ENCODE measurements at places on chromosomes 7 and 10.

DNA sequence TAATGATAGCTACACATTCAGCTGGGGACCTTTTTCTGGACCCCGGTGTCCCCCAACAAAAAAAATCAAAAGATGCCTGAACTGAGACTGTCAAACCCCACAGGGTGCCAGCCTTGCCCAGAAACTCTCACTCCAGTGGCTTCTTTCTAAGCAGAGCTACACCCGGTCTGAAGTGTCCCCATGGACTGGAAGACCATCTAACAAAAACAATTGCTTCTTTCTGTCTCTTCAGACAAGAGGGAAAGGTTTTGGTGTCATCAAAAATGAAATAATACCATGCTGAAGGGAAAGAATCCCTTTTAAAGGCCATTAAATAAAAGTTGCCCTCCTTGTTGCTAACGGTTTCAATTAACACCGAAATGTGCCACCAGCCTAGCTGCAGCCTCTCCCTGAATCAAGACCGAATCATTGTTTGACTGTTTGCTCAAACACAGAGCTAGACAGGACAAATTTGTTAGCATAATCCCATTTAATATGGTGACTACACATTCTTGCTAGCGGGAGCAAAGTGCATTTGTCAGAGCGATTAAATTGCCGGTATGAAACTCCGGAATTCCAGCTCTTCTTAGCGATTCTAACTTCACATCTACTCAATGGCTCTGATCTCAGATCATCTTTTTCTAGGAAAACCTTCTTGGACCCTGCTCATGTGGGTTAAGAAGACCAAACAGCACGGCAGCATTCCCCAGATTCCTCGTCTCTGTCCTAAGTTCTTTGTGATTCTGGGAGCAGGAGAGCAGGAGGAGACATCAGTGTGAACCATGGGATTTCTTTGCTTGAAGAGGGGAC, 397.5 kb upstream of the PRKCQ start:
- DNase-seq = no peak

DNA sequence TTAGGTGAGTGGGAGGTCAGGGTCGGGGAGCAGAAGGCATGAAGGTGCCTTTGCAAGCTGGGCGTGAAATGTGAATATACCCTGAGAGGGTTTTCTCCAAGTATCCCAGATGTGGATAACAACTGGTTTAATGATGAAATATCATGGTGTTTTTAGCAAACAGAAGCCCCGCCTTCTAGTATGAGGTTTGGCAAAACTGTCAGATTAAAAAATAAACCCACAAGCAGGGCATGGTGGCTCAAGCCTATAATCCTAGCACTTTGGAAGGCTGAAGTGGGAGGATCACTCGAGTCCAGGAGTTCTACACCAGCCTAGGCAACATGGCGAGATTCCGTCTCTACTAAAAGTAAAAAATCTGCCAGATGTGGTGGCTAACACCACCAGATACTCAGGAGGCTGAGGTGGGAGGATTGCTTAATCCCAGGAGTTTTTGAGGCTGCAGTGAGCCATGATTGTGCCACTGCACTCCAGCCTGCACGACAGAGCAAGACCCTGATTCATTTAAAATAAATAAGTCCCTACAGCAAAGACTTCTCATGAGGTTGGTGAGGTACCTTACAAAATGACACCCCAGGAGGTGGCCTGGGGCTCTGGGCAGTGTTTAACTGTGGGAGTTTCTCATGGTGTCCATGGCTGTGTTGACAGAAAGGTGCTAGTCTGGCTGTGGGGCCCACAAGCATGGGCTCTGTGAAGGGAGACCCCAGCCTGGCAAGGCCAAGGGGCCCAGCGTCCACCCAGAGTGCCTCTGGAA, 6.7 kb upstream of the PWWP2B start:
- no peak for DNase-seq

GRCh38 chr10:73998929-73999691, 1.2 kb downstream of the VCL start:
- DNase-seq = no peak

GRCh38 chr7:159105832-159106811, 38.5 kb downstream of the VIPR2 start:
- DNase-seq = no peak

GRCh38 chr10:96614515-96614914, 27.7 kb upstream of the TM9SF3 start:
- no peak for DNase-seq

GRCh38 chr10:12130237-12130872, 878 bp downstream of the SEC61A2 start:
- no peak for DNase-seq

GRCh38 chr7:3214090-3214413, 87.0 kb upstream of the SDK1 start:
- DNase-seq = no peak

- no peak for DNase-seq
These were observed 84.6 kb downstream of the KMT2C start for GRCh38 chr7:152351168-152351567.

DNA sequence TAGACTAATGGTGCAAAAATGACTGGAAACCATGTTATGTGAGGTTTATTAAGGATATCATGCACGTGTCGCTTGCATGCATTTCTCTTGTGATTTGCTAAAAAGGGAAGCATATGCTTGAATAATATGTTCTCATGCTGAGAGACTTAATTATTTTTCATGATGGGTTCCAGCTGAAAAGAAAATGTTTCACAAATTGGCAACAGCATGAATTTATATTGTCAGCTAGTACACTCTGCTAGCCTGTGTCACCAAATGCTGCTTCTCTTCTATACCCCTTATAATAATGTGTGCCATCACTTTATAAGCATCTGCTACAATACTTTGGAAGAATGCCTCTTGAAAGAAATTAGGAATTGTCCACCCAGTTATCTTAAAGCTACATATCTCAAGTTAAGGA, 63.0 kb downstream of the GNAI1 start:
- no peak for DNase-seq

GRCh38 chr10:69259547-69260243, 18.6 kb upstream of the HK1 start:
- no peak for DNase-seq

DNA sequence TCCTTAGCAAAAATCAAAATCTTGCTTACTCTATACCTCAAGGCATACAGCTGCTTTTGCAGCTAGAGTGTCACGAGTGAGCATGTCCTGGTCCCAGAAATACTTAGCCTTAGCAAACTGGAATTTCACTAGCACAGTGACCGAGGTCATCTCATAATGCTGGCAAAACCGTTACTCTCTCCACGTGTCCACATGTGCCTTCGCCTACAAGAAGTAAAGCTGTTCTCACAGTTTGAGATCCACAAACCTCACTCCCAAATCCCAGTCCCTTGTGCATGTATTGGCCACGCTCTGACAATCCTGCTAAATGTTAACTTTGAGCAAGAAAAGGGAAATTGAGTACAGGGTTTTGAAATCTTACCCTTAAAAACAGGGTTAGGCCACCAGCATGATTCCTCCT, 111.0 kb upstream of the PLXDC2 start:
- no peak for DNase-seq

GRCh38 chr7:140896996-140897395, 27.7 kb downstream of the BRAF start:
- DNase-seq = no peak

- peak; percentile 45 for DNase-seq
These were observed 5.1 kb downstream of the LDB1 start for GRCh38 chr10:102114861-102115618.

DNA sequence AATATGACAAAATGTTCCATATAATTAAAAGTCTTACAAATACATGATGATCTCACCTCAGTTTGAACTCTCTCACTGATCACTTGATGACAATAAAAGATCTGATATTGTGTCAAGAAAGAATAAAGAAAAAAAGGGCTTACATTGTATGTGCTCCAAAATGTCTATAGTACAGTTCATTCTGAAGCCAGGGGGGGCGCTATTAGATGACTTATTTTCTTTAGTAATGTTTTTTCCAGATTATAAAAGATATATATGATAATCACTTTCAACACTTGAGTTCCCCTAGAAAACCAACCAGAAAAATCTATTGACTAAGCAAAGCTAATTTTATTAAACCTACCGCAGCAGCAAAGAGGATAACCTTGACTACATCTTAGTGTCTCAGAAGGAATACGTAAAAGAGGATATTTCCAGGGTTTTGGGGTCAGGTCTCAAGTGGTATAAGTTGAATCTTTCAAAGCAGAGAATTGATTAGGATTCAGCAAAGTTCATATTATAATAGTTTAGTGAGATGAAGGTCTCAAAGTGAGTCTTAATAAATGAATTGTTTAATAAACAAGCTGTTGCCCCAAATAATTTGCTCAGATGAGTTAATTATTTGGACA, 55.8 kb downstream of the PTN start:
- DNase-seq = no peak

GRCh38 chr10:82982110-82982608, 1107.2 kb downstream of the NRG3 start:
- no peak for DNase-seq

- no peak for DNase-seq
These were observed 151.3 kb downstream of the SNX10 start for GRCh38 chr7:26443006-26443405.

- DNase-seq = no peak
These were observed 64.6 kb downstream of the GRID1 start for GRCh38 chr10:86301971-86302370.

DNA sequence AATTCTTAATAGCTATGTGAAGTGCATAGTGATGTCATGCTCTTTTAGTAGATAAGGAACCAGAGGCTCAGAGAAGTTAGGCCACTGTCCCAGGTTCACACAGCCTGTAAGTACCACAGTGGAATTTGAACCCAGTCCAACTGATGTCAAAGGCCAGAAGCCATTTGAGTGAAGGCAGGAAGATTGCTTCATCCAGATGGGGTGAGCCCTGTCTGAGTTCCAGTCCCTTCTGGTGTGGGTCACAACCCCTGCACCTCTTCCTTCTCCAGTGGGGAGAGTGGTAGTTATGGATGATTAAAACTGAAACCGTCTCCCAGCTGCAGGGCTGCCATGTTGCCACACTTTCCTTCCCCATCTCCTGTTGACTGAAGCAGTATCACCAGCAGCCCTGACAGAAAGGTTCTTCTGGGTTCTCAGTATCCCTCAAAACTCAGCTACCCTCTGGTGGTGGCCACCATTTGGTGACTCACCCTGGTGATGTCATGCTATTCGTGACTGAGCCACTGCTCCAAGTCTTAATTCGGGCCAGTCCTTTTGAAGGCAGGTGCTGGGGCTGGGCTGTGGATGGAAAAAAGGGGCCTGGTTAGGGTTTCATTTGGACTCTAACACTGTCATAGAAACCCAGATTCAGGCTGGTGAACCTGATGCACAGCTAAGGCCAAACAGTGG, 1.5 kb upstream of the C10orf95 start:
- no peak for DNase-seq

DNA sequence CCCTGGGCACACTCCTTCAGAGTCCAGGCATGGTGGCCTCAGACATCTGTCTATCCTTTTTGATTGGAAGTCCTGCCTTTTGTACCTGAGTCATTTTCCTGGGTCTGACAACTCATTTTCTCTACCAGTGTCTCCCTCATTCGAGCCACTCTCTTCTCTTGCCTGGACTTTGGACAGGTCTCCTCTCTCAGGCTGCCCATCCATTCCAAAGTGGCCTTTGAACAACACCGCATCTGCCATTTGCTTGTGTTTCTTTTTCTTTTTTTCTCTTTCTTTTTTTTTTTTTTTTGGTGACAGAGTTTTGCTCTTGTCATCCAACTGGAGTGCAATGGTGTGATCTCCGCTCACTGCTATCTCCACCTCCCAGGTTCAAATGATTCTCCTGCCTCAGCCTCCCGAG, 142.1 kb upstream of the COBL start:
- no peak for DNase-seq

DNA sequence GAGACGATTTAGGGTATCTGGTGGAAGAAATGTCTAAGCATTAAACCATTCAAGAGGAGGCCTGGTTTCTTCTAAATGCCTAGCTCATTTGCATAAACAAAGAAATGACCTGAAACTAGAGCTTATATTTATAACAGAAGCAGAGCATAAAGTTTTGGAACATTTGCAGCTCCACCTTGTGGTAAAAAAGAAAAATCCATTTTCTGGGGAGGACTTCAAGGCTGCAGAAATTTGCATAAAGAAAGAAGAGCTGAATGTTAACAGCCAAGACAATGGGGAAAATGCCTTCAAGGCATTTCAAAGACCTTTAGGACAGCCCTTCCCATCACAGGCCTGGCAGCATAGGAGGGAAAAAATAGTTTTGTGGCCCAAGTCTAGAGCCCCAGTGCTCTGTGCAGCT, 362.0 kb downstream of the ZNF248 start:
- no peak for DNase-seq

GRCh38 chr7:95899919-95900513, 127.7 kb downstream of the DYNC1I1 start:
- DNase-seq = no peak

DNA sequence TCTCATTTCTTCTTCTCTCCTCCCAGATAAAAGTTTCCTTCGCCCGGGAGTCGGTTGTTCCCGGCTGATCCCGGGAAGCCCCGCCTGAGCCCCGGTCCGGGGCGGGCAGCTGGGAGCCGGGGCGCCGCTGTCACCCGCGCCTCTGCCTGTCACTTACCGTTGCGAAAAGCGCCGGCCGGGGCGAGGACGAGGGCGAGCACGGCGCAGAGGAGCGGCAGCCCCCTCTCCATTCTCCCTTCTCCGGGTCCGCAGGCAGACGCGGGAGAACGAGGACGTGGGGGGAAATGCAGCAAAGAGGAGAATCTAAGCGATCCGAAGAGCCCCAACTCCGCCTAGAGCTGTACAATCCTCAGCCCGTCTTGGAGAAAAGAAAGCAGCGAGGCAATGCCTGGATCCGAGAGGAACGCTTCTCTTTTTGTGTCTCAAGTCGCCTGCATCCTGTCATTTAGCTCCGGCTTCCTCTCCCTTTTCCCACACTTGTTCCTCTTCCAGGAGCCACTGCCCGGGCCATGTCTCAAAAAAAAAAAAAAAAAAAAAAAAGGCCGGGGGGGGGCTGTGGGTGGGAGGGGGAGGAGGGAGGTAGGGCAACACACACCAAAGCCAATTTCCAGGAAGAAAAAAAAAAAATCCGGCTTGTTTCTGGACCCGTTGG, at the start of gene NRP1:
Gene NRP1, minus strand, starts transcription at position 515 of the 652 bp plus-strand sequence. Its CDS starts 285 bp downstream, at position 230.
- no peak for DNase-seq

DNA sequence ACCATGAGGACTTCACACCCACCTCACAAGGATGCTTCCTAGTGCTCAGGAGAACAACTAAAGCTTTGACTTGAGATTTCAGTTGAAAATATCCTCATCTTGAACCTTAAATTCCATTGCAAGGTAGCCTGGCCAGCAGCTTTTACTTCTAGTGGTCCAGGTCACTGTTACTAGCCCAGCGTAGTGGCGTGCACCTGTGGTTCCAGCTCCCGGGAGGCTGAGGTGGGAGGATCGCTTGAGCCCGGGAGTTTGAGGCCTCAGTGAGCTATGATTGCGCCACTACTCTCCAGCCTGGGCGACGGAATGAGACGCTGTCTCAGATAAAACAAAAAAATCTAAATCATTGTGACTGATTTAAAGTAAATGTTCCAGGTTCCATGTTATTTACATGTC, 28.3 kb upstream of the PRKAR1B start:
- no peak for DNase-seq

GRCh38 chr7:44215531-44215930, 14.8 kb downstream of the YKT6 start:
- DNase-seq = no peak

GRCh38 chr7:27155816-27156507, 513 bp downstream of the HOXA7 start:
- no peak for DNase-seq
